ENCODE measurements at places on chromosomes 12 and 14.

DNA sequence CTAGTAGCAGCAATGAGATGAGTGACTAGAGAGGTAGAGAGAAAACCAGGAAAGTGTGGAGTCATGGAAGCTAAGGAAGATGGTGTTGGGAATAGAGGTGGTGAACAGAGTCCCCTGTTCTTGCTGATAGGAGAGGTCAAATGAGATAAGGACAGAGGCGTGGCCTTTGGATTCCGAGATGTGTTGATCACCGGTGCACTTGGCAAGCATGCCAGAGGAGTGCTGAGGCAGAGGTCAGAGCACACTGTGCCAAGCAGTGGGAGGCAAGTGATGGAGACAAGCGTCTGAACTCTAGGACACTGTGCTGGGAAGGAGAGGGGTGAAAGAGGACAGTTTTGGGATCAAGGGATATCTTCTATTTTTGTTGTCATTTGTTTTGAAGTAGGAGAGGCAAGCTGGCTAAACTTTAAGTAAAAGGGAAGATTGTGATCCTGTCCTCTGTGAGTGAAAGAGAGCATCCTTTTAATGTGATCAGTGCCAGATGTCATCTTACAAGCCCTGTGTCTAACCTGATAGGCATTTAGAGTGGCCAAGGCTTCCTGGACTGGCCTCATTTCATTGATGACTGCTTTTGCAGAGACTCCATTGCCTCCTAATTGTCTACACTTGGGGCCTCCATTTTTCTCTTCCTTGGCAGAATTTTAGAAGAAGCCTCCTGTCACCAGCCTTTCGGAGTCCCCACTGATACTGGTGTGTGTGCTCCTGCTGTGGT is 336.4 kb downstream of the CACNA1C start:
- DNase-seq: no peak

- no peak for DNase-seq
Measured at GRCh38 chr12:69168828-69169227, 70.5 kb upstream of the CPSF6 start.

GRCh38 chr14:81161749-81162148 is 59.0 kb downstream of the GTF2A1 start:
- DNase-seq: no peak

DNA sequence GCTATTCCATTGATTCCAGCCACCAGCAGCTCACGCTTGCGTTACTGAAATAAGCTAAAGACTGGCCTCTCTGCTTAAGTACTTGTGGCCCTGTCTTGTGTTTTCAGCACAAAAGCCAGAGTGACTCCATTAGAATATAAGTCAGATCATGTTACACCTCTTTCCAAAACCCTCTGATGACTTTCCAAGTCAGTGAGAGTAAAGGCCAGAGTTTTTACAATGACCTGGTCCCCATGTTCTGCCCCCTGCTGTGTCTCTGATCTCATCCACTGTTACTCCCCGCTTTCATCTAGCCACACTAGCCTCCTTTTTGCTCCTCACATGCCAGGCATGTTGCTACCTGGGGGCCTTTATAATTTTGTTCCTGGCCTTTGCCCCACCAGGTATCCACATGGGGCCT is 6.9 kb upstream of the CKAP4 start:
- DNase-seq: no peak

- no peak for DNase-seq
Measured at GRCh38 chr14:104128981-104129380, 9.4 kb upstream of the KIF26A start.

GRCh38 chr14:68747393-68747792 is 45.5 kb downstream of the ZFP36L1 start:
- DNase-seq: no peak

DNA sequence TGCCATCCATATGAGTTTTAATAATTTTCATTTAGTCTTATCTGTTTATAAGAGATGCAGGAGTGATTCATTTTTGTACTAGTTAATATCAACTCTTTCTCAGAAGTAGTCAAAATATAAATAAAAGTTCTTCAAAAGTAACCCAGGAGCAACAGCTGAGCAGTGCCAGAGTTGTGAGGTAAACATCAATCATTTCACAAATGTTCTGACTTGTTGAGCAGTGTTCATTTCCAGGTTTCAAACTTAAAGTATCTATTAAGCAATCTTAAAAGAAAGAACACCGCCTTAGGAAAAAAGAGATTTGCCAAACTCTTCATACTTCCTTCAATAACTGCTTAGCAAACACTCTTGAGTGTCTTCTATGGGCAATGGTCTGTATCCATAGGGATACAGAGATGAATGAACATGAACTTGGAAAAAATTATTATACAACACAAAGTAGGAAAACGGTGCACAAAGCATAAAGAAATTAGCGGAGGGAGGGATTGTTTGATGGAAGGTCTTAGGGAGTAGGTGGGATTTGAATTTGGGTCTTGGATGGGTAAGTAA is 41.9 kb upstream of the POC1B start:
- no peak for DNase-seq

GRCh38 chr12:32917094-32917611 is 20.6 kb upstream of the PKP2 start:
- DNase-seq: no peak

GRCh38 chr14:50402965-50403364 is 6.3 kb upstream of the CDKL1 start:
- DNase-seq: no peak

GRCh38 chr12:131222329-131223139 is 268.8 kb downstream of the ADGRD1 start:
- no peak for DNase-seq

GRCh38 chr14:63713764-63714163 is 14.1 kb downstream of the SGPP1 start:
- DNase-seq: peak; percentile 55

GRCh38 chr14:38850664-38851063 is 252.4 kb downstream of the SEC23A start:
- DNase-seq: no peak

GRCh38 chr12:64824500-64825142 is at the start of gene TBC1D30:
Gene TBC1D30 (plus strand): TSS chr12:64824647. CDS start chr12:64824880, 233 bp downstream.
- no peak for DNase-seq

DNA sequence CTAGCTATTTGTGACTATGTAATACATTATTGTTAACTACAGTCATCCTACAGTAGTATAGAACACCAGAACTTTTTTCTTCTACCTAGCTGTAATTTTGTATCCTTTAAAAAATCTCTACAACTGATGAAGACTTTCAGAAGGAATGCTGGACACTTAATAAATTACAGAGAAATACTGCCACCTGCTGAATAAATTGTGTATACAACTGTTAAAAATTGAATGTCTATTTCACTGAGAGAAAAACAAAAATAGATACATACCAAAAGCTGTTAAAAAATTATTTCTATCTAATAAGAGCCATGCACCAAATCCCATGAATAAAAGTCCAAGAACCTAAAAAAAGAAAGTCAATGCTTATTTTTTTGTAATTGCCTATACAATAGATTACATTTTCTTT is 6.6 kb downstream of the TSPAN19 start:
- no peak for DNase-seq

- no peak for DNase-seq
Measured at GRCh38 chr14:72925815-72926291, 411 bp upstream of the DCAF4 start.

- no peak for DNase-seq
Measured at GRCh38 chr12:31999692-32000091, 40.5 kb downstream of the RESF1 start.

DNA sequence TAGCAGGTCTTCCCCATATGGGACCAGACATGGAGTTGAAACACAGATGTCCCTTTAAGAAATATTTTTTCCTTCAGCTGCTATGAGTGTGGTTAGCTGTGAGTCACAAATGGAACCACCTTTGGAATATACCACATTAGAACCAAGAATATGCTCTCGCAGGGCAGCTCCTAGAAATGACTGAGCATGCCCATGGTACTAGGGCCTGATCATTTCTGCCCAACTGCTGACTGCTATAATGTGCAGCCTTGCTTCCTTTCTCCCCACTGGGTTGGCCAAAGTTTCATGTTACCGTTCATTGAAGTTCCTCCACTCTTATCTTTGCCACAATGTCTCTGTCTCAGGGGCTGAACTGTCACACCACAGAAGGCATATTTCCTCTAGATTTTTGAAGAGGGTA is 1074.6 kb downstream of the FLRT2 start:
- DNase-seq: no peak

DNA sequence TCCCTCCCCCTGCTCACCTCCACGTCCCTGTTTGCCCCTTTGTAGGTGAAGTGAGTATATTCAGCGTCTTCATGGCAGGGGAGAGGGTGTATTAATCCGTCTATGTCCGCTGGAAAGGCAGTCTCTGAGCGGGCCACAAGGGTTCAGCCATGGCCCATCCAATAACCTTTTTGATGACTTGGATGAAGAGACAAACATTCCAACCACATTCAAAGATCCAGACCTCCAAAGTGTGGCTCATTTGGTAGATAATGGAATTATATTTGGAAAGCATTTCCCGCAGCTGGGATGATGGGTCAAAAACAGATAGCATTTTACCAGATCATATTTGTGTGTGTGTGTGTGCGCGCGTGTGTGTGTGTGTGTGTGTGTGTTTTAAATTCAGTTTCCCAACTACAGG is 345.9 kb downstream of the DPF3 start:
- DNase-seq: no peak

- no peak for DNase-seq
Measured at GRCh38 chr12:76863837-76864236, 15.0 kb downstream of the CSRP2 start.

- no peak for DNase-seq
Measured at GRCh38 chr12:131094831-131095805, 141.4 kb downstream of the ADGRD1 start.

DNA sequence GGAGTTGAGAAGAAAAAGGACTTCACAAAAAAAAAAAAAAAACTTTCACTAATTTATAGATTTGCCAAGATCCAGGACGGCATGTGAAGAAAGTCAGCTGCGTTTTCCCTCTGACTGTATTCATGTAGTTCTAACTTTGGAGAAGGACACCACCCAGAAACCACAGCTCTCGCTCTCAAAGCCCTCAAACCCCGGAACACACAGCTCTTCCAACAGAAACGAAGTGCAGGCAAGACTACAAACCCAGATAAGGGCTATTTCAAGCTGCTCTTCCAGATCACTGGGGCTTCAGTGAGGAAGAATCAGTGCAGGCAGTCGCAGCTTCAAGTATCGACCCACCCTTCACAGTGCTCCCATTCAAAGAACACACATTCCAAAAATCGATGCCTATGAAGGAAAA is 13.2 kb downstream of the KCNH5 start:
- DNase-seq: no peak

All from HS-5 (cell line).